Stimulated activated naive CD8-positive, alpha-beta T cell treated with anti-CD3 and anti-CD28 coated beads, Interleukin-15, amount 100 ng/mL, for 72 hours (primary cell): ENCODE measurements at places on chromosomes 3 and 15.

- no peak for DNase-seq
These were observed 45.0 kb upstream of the WWTR1 start for GRCh38 chr3:149702691-149703441.

GRCh38 chr3:24220859-24221657, 273.6 kb downstream of the THRB start:
- DNase-seq: no peak

DNA sequence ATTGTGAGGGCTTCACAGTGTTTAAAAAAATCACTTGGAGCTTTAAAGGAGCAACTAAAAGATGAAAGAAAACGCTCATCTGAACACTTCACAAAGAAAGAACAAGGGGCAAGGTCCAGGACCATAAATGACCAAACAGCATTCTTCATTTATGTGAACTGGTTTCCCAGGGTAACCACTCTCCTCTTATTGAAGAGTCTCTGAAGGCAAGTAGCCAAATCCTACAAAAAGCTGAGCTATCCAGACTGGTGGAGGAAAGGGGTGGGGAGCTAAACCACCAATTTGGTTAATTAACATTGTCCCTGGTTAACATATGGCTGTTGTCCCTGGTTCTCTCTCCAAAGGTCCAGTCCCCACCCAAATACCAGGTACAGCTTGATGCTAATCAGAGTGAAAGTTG, 58.1 kb downstream of the OSBPL10 start:
- no peak for DNase-seq

DNA sequence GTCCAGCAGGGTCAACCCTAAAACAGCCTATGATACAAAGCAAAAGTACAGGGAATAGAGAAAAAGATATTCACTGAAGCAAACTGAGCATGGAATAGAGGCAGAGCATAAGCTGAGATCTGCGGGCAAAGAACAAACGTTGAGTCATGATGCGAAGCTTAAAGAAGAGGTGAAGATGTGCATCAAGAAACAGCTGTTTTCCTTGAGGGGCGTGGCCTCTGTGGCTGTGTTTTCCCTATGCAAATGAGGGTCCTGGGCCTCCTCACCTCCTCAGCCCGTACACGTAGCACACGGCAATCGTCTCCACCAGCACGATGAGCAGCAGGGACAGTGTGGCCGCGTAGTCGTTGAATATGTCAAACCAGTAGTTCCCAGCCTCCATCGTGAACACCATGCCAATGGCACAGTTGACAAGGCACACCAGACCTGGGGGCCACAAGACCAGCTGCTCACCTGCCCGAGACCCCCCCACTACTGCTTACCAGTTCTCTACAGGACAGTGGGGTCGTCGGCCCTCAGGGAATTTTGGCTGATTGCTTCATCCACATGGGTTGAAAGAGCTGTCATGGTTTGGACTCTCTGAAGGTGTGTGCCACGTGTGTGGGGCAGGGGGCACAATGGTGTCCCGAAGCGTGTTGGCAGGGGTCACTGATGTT, 33.6 kb downstream of the SLC6A20 start:
- no peak for DNase-seq

GRCh38 chr3:109057056-109057455, 60.9 kb downstream of the MORC1 start:
- DNase-seq: no peak

DNA sequence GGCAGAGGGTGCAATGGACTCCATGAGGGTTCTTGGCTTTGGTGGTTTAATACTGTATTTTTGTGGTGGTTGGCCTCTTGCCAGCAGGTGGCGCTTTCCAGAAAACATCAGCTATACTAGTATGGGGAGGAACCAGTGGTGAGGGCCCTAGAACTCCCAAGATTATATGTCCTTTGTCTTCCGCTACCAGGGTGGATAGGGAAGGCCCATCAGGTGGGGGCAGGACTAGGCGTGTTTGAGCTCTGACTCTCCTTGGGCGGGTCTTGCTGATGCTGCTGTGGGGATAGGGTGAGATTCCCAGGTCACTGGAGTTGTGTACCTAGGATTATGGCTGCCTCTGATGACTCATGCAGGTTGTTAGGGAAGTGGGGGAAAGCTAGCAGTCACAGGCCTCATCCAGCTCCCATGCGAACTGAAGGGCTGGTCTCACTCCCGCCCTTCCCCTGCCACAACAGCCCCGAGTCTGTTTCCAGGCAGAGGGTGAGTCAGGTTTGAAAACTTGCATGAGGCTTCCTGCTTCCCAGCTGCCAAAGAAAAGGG, 357.7 kb downstream of the OTOL1 start:
- no peak for DNase-seq

DNA sequence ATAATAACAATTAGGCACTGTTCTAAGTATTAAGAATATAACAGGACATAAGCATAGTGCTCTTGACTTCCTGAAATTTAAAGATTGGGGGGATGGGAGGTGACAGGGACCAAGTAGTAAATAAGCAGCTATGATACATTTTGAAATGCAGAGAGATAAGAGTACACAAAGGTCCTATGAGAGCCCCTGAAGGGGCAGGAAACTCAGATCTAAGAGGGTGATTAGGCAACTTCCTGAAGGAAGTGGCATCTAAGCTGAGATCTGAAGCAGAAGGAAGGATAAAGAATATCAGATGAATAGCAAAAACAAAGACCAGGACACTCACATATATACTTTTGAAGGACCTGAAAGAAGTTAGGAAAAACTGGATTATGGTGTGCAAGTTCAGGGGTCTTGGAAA, 415.2 kb upstream of the FRG2C start:
- no peak for DNase-seq

DNA sequence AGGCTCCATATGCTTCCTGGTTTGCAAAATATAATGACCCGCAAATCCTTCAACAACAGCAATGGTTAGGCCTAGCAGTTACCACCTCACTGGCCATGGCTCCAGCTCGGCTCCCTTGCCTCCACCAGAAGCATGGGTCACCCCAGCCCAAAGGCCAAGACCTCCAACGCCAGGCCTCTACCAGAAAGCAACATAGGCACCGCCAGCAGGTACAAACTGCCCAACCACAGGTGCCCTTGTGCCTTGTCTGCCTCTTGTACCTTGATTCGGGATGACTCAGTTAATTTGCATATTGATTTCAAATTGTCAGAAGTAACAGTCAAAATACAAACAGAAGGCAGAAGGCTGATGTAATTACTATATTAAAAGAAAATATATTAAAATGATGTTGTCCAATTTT, 124.7 kb downstream of the IL5RA start:
- no peak for DNase-seq

- no peak for DNase-seq
These were observed 46.9 kb downstream of the NR1D2 start for GRCh38 chr3:23991683-23992628.

DNA sequence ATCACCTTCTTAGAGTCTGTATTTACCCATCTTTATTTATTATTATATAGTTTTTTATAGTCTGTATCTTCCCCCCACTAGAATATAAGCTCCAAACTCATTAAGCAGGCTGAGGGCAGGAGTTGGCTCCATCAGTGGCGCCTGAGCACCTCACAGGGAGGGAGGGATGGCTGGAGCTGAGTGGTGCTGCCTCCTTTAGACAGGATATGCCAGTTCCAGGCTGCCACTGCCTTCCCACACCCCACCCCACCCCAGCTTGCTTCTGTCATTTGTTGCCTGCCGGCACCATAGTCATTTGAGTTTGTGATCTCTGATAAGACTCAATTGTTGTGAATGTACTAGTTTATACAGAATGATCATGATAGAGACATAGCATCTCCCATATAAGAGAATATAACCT, 85.5 kb downstream of the KLHL25 start:
- no peak for DNase-seq
